ENCODE measurements at places on chromosomes 3 and 15.

DNA sequence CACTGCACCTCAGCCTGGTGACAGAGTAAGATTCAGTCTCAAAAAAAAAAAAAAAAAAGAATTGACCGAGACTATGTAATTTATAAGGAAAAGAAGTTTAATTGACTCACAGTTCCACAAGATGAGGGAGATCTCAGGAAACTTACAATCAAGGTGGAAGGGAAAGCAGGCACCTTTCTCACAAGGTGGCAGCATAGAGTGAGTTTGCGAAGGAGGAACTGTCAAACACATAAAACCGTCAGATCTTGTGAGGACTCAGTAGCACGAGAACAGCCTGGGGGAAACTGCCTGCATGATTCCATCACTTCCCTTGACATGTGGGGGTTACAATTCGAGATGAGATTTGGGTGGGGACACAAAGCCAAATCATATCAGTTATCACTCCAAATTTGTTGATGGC, 380.9 kb downstream of the EDEM1 start:
- no peak for DNase-seq

GRCh38 chr15:83858820-83859505, 205.0 kb downstream of the ADAMTSL3 start:
- DNase-seq, result no peak

DNA sequence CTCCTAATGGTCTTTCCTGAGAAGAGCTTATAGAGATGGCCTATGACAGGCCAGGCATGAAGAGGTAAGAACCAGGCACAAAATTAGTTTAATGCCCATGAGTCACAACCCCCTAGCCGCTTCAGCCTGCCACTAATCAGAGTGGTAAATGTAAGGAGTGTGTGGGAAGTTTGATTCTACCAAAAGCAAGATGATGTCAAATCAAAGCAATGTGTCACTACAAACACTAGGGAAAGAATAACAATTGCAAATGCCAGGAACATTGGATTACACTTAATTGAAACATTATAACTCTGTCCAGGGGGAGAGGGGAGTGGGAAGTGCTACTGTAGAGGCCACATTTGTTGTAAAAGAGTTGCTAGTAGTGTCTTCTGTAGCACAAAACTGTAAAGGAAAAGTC, 596.6 kb upstream of the AGTR1 start:
- no peak for DNase-seq

- peak; percentile 80 for DNase-seq
Measured at GRCh38 chr3:46705022-46705530, 3.9 kb downstream of the TMIE start.

DNA sequence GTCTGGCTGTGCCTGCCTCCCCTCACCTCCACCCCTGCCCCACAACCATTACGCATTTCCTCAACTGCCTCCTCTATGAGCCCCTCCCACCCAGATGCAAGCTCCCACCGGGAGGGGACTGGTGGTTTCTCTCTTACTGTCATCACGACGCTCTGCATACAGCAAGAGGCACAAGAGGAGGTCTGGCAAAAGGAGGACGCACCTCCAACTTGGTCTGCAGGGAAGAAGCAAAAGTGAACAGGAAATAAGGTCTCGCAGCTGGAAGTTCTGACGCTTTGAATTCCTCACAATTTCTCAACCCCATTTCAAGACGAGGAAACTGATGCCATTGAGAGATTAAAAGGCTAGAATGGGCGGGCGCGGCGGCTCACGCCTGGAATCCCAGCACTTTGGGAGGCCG, 42.3 kb upstream of the MUC4 start:
- DNase-seq, result no peak

GRCh38 chr3:77871436-77871835, 831.5 kb downstream of the ROBO2 start:
- no peak for DNase-seq

DNA sequence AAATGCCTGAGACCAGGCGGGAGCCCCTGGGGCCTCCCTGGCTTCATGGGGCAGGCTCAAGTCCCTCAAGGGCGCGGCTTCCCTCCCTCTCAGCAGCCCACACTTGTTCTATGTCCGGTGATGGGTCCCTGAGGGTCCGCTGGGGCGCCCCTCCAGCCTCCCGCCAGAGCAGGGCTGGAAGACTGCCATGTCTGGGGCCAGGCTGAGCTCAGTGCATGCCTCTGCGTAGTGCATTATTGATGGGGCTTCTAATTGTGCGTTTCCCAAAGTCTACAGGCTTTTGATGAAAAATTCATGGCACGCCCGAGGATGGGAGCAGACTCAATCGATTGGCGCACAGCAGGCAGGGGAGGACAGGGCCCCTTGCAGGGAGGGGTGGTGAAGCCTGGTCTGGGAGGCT, 51.3 kb downstream of the CYP11A1 start:
- DNase-seq, result no peak

DNA sequence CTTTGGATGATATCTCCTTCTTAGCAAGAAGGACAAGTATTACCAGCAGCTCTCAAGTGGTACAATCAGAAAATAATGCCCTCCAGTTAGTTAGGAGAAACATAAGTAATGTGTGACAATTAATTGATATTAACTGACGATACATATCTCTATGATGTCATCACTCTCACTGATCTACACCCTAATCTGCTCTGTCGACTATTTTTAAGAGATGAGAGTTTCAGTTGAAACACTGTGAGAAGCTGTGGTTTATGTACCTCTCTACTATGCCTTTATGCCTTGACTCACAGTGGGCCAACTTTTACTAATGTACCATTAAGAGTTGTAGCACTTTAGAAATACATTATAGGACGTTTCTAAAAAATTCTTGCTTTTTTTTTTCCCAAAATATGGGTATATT, 8.6 kb downstream of the CEP152 start:
- DNase-seq, result no peak

DNA sequence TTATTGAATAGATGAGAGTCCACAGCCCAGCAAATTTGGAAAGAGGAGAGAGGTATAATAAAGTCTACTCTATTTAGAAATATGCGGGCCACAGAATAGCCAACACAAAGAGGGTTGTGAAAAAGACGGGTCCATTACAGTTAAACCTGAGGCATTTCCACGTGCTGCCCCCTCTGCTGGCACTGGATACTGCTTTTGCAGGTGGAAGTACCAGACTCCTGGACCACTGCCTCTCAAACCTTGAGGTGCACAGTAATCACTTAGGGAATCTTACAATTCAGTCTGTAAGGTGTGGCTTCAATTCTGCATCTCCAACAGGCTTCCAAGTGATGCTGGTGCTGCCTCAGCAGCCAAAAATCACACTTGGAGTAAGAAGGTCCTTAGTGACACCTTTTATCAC, 3.0 kb upstream of the TFDP2 start:
- DNase-seq, result no peak

DNA sequence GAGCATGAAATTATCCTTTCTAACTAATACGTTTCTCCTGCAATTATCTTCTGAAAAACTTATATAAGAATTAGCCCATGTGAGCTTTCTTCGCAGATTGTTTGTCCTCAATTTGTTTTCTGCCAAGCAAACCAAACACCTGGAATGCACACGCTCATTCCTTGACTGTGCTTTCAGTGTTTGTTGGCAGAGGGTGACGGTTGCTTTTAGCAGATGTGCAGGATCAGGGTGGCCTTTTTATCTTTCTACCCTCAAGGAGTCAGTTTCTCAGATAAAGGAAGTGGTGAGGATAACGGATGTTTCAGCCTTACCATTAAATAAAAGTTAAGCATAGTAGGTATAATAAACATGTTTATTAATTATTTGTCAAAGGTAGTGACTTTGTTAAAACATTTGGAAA, 15.2 kb downstream of the ARPP21 start:
- DNase-seq, result no peak

DNA sequence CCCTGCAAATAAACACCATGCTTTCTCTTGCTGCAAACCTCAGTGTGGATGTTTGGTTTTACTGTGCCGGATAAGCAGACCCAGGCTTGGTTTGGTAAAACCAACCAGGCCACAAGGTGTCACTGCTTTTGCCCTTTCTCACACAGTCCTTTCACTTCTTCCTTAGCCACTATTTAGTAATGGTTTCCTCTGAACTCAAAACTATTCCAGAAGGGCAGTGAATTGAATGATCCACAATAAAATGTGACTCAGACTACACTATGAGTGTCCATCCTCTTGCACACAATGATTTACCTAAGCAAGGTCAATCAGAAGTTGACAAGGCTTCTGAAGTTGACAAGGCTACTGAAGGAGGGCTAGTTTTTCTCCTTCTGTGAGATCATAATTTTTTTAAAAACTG, 552.4 kb upstream of the CCDC54 start:
- no peak for DNase-seq

GRCh38 chr3:140250945-140251344, 316.0 kb downstream of the CLSTN2 start:
- no peak for DNase-seq

DNA sequence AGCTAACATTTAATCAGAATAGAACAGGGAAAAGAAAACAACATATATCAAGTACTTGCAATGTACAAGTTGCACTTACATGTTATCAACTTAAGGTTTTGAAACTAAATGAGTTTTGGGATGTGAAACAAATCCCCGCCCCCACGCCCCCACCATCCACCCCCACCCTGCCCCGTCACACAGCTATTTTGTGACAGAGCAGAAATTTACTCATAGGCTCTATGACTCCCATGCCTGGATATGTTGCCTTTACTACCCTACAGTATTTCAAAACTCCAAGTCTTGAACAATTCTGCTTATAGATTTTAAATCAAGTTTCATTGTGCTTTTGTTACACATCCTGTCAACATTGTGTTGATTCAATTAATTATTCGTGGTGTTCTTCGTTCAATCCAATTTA, 18.1 kb upstream of the IL1RAP start:
- peak; percentile 84 for DNase-seq

GRCh38 chr15:22980189-22981050, at the start of gene CYFIP1:
CYFIP1 (minus strand) TSS chr15:22980368; CDS start chr15:22947285, 33,083 bp downstream.
- peak; percentile 82 for DNase-seq

GRCh38 chr15:38196076-38196475, 56.6 kb upstream of the SPRED1 start:
- no peak for DNase-seq

DNA sequence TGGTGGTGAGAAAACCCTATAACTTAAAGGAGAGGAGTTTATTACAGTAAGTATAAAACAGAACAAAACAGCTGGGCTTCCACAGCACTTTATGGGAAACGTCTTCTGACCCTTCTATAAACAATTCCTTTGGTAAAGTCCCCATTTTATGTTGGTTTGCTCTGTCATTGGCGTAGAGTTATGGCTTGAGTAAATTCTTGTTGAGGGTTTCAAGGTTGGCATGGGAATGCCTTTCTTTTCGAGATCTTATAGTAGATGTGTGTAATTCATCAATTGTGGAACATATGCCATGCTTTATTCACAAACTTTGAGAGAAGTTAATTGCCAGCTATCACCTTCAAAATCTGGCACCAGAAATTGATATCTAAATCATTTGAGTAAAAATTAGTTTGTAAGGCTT, 11.6 kb upstream of the CHL1 start:
- DNase-seq, result no peak
